ENCODE measurements at places on chromosomes 2 and 18.

DNA sequence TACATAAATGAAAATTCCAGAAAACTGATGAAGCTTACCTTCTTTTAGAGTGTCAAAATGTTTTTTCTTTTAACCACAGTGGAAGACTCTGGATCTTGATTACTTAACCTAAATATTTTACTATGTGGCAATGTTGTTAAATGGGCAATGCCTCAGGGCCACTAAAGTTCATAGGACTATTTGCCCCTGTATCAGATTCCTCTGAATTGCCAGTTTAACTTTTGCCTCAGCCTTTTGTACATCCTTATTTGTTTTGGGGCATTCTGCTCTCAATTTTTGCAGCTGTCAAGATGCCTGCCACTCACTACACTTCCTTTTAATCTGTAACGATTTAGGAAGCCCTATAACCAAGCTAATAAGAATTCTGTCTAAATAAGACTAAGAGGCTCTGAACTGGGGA is 31.7 kb upstream of the SERTAD2 start:
- DNase-seq, result no peak

DNA sequence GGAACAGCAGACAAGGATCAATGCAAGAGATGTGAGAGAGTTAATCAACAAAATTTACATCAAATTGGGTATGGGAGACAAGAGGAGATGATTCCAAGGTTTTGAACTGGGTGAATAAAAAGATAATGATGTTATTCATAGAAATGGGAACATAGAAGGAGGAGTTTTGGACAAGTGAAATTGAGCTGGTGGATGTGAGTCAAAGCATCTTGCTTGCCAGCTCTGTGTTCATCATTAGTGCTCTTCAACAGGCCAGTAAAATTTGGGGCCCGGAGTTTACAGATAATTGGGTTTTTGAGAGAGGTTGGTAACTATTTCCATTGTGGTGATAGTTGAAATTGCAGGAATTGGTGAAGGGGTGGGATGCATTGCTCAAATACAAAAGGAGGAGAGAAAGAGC is 69.9 kb upstream of the CAVIN2 start:
- DNase-seq, result no peak

DNA sequence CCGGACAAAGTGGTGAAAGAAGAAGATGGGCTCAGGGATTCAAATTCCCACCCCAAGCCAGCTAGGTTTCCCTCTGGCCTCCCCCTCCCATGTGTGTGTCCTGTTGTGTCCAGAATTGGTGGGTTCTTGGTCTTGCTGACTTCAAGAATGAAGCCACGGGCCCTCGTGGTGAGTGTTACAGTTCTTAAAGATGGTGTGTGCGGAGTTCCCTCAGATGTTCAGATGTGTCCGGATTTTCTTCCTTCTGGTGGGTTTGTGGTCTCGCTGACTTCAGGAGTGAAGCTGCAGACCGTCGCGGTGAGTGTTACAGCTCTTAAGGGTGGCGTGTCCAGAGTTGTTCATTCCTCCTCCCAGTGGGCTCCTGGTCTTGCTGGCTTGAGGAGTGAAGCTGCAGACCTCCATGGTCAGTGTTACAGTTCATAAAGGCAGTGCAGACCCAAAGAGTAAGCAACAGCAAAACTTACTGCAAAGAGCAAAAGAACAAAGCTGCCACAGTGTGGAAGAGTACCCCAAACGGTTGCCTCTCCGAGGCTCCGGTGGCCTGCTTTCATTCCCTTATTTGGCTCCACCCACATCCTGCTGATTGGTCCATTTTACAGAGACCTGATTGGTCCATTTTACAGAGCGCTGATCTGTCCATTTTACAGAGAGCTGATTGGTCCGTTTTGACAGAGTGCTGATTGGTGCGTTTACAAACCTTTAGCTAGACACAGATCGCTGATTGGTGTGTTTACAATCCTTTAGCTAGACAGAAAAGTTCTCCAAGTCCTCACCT is 37.7 kb upstream of the KLF11 start:
- no peak for DNase-seq

GRCh38 chr2:124959581-124959980 is 934.5 kb downstream of the CNTNAP5 start:
- no peak for DNase-seq

- no peak for DNase-seq
These were observed 264.2 kb downstream of the RPRM start for GRCh38 chr2:153214337-153214736.

GRCh38 chr2:202944408-202944807 is 32.3 kb downstream of the CARF start:
- no peak for DNase-seq

GRCh38 chr2:19649785-19650380 is 251.9 kb downstream of the TTC32 start:
- peak; percentile 90 for DNase-seq

GRCh38 chr2:22904126-22904684 is 480.8 kb upstream of the KLHL29 start:
- no peak for DNase-seq

DNA sequence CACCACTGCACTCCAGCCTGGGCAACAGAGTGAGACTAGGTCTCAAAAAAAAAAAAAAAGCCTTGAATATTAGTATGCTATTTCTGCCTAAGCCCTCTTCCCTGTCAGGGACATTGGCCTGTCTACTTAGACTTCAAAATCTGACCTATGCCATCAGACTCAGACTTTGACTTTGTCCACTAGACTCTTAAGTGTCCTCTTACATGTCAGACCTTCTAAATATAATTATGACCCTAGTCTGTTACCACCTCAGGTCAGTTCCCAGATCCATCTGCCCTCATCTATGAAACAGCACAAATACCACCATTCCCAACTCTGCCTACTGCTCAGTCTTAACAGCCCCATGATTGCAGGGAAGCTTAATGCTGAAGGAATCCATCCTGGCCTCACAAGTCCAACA is 244.6 kb downstream of the ZEB2 start:
- no peak for DNase-seq

DNA sequence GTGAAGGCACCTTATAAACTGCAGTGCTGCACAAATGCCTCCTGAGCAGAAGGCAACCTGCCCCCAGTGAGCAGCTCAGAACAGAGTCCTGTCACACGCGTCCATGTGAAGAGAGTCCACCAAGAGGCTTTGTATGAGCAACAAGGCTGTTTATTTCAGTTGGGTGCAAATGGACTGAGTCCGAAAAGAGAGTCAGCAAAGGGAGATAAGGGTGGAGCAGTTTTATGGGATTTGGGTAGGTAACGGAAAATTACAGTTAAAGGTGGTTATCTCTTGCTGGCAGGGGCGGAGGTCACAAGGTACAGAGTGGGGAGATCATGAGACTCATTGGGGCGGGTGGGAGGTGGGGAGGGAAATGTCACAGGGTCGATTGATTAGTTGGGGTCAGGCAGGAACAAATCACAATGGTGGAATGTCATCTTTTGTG is 53.4 kb upstream of the RALBP1 start:
- no peak for DNase-seq

- DNase-seq, result no peak
These were observed 3.7 kb upstream of the KHK start for GRCh38 chr2:27082773-27083409.

GRCh38 chr2:18959952-18960717 is 370.8 kb upstream of the NT5C1B start:
- DNase-seq, result no peak

DNA sequence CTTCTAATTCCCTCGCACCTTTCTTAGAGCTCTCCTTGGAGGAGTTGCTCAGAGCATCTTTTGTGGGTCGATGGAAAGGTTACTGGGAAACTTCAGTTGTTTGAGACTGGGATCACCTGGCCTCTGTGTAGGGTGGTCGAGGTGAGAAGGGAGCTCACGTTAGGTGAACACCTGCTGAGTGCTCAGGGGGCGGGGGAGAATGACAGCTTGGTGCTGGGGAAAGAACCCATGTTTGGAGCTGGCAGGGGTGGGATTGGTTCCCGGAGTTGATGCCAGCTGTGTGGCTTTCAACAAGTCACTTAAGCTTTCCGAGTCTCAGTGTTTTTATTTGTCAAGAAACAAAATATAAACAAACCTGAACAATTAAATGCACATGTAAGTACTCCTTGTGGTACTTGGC is 122.3 kb downstream of the GLI2 start:
- no peak for DNase-seq

DNA sequence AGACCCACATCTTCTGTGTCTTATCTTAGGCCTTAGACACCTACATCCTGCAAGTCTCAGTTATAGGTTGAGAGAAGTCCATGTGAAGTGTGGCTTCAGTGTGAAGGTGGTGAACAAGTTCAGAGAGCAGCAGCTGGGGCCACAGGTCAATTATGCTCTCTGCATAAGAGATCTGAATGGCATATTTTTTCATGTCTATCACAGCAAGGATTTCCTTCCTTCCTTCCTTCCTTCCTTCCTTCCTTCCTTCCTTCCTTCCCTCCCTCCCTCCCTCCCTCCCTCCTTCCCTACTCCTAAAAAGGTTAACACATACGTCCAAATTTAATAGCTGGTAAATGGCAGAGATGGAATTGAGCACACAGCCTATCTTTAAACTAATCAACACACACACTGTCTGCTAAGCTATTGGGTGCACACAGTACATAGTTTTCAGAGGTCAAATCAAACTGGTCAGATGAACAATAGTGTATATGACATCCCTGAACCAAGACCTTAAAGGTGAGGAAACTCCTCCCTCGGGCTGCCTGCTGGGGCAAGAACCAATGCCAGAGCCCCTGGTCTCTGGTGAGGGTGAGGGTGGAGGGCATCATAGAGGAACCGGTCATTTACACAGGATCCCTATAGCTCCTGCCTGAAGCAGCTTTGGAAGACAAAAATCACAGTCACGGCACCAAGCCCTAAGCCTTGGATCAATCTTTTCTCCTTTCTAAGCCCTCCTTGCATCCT is 240.9 kb downstream of the ICOS start:
- no peak for DNase-seq

GRCh38 chr2:43877782-43878464 is 39.2 kb downstream of the ABCG8 start:
- DNase-seq, result no peak

DNA sequence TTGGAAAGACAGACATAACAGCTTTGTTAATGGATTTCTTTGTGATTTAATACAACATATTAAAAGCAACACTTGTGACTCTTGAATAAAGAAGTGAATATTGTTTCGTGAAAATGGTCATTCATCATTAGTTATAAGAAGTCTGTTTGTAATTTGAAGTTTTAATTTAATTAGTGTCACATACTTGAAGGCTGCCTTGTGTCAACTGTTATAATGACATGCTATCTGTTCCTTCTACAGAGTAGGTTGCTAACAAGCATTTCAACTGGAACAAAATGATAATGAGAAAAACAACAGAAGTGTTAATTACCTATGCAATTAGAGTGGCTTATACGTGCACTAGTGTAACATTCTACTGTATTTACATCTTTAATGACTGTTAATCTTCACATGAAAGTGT is 624.7 kb downstream of the LRP1B start:
- DNase-seq, result no peak

GRCh38 chr2:98764499-98764898 is 33.6 kb upstream of the MGAT4A start:
- no peak for DNase-seq

- DNase-seq, result no peak
These were observed 552 bp downstream of the CNPPD1 start for GRCh38 chr2:219175928-219176817.

- DNase-seq, result no peak
These were observed 21.4 kb upstream of the SH3BP4 start for GRCh38 chr2:234930397-234930796.

DNA sequence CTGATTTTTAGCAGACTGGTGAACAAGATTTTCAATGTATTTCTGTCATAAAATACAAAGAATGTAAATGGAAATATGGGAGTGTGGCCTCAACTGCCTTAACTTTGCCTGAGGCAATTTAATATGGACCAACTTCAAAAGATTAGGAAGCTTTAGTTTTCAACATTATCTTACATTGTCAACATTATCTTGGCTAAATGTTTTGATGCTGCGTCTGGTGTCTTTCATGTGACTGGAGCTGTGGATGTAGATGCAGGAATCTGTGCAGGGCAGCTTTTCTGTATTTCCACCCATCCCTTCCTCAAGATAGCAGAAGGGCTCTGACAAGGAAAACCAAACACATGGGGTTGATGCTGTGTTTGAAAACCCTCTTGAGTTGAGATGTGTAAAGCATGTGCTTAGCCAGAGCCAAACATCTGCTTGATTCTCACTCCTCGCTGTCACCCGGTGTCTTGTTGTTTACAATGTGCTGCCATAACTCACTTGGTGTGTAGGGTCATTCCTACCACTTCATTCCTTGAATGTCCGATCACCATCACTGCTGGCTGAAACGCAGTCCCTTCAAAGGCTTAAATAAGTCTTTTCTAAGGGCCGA is 33.0 kb downstream of the COPS8 start:
- no peak for DNase-seq

DNA sequence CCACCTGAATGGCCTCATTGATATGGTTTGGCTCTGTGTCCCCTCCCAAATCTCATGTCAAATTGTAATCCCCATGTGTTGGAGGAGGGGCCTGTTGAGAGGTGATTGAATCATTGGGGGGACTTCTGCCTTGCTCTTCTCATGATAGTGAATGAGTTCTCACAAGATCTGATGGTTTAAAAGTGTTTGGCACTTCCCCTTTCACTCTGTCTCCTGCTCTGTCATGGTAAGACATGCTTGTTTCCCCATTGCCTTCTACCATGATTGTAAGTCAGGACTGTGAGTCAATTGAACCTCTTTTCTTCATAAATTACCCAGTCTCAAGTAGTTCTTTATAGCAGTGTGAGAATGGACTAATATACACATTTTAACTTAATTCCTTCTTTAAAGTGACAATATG is 146.8 kb upstream of the KCNJ3 start:
- no peak for DNase-seq

DNA sequence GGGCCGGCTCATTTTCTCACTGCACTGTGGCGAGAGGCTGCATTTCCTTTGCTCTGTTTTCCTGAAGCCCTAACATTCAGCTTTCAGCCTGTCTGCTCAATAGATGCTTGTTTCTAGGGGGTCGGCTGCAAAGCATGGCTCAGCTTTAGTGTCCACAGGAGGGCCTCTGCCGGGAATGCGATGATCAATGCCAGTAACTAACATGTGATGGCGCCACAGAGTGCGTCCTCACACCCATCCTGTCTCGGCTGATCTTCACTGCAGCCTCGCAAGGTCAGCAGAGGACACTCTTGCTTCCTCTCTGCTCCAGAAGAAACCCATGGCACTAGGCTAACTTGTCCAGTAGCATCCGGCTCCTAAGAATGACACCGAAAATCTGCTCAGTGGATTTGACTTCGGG is 156.4 kb upstream of the PXDN start:
- no peak for DNase-seq

DNA sequence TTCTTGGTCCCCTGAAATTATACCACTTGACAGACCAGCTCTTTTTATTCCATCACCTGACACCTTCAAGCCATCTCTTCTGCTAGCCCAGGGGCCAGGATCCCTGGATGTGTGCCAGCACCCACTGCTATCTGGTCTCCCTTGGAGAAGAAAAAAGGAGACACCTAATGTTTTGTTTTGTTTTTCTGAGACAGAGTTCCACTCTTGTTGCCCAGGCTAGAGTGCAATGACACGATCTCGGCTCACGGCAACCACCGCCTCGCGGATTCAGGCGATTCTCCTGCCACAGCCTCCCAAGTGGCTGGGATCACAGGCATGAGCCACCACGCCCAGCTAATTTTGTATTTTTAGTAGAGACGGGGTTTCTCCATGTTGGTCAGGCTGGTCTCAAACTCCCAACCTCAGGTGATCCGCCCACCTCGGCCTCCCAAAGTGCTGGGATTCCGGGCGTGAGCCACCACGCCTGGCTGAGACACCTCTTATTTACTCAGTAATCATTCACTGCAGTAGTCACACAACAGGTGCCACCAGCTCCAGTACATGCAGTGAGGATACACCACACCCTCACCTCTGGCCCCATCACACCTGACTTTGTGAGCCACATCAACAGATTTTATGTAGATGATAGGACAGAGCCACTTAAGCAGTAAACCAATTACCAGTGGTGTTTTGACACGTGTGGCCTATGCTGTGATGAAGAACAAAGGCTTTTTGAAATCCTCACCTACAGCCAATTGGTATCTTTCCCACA is 42.8 kb upstream of the PCBP1 start:
- no peak for DNase-seq

All from keratinocyte (primary cell).